Stimulated activated CD8-positive, alpha-beta memory T cell treated with anti-CD3 and anti-CD28 coated beads, Interleukin-2, amount 100 ng/mL, for 1 hour (primary cell): ENCODE measurements at places on chromosomes 3 and 15.
A peak's percentile ranks its signal among the peaks of the same experiment; 100 is the strongest.

DNA sequence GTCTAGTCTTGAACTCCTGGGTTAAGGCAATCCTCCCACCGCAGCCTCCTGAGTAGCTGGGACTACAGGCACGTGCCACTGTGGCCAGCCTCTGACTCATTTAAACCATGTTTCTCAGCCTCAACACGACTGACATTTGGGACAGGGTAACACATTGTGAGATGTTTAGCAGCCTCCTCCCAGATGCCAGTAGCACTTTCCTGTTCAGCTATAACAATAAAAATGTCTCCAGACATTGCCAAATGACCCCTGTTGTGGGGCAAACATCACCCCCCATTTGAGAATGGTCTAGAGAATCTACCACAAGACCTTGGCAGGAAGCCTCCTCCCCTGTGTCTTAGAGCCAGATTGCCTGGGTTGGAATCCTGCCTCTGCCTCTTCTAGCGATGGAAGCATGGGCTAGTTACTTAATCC, 8.4 kb downstream of the TMEM40 start:
- no peak for DNase-seq

DNA sequence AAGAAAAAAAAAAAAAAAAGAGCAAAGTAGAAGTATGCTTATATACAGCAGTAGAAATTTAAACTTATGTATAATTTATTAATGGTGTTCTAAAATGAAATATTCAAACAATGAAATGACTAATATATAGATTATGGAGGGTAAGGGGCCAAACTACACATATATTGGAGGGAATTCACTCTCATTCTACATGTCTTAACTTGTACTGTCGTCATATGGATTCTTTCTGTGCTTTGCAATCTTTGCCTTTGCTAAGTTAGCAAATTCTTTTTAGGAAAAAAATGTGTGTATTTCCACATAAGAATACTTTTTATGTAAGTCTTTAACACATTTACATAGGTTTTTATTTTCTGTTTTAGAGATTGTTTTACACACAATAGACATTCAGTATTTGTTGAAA, 118.9 kb upstream of the MBNL1 start:
- no peak for DNase-seq

- DNase-seq: no peak
These were observed 64.8 kb downstream of the RFTN1 start for GRCh38 chr3:16448639-16449070.

GRCh38 chr3:135272026-135272669, 477.1 kb downstream of the EPHB1 start:
- no peak for DNase-seq

- no peak for DNase-seq
These were observed 1.2 kb upstream of the SECISBP2L start for GRCh38 chr15:49047456-49047855.

DNA sequence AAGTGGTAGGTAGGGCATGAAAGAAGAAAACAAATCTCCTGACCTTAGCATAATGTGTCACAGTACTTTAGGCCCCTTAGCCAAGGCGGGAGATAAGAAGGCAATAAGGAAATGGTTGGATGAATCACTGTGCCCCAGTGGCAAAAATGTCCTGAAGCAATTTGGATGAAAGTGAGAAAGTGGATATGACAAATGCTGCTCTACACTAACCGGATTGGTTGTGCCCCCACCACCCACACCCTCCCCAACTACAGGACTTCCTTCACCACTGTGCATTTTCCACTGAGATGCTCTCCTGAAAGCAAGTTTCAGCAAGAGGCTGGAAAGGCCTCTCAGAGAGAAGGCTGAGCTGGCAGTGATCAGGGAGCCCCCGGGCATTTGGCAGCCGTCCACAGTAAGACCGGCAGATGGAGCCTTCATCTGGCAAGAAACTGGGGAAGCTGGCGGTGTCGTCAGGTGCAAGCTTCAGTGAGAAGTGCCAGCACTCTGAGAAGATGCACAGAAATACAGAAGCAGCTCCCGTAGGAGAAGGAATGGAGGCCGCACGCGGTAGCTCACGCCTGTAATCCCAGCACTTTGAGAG, 63.8 kb downstream of the ATP1B3 start:
- DNase-seq: no peak

- no peak for DNase-seq
These were observed 47.9 kb downstream of the CORO2B start for GRCh38 chr15:68626739-68627138.

DNA sequence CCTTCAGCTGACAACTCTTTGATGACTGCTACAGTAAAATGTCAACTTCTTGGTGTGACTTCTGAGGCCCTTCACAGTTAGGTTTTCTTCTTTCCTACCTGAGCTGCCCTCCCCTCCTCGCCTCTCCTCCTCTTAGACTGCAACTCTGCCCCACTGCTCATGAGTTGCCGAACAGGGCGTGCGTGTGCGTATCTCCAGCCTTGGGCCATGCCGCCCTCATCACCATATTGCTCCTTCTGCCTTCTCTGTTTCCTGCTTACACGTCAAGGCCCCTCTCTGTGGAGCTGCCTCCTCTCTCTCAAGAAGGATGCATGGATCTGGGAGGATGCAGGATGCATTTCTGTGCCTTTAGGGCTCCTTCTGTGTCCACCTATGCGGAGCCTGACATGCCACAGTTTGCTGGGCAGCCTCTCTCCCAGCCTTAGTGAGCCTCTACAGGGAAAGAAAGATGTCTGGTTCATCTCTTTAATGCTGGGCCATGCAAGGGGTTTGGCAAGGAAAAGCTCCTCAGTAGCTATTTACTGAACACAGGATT, 205.9 kb downstream of the RPLP1 start:
- no peak for DNase-seq

DNA sequence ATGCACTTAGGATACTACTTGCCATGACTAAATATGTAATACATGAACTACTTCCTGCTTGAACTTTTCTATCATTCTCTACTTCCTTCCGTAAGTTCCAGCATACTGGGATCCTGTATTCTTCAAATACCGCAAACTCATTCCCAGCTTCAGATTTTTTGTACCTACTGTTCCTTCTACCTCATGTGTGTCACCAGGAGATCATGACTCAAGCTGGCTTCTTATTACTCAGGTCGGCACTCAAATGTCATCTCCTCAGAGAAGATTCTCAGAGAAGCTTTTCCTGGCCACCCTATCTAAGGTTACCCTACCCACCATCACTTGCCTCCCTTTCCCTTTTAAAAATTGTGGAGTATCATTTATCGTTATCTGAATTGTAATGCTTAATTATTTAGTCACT, 66.7 kb downstream of the RFX7 start:
- DNase-seq: no peak

GRCh38 chr3:150165396-150166094, 194.8 kb upstream of the PFN2 start:
- DNase-seq: no peak

DNA sequence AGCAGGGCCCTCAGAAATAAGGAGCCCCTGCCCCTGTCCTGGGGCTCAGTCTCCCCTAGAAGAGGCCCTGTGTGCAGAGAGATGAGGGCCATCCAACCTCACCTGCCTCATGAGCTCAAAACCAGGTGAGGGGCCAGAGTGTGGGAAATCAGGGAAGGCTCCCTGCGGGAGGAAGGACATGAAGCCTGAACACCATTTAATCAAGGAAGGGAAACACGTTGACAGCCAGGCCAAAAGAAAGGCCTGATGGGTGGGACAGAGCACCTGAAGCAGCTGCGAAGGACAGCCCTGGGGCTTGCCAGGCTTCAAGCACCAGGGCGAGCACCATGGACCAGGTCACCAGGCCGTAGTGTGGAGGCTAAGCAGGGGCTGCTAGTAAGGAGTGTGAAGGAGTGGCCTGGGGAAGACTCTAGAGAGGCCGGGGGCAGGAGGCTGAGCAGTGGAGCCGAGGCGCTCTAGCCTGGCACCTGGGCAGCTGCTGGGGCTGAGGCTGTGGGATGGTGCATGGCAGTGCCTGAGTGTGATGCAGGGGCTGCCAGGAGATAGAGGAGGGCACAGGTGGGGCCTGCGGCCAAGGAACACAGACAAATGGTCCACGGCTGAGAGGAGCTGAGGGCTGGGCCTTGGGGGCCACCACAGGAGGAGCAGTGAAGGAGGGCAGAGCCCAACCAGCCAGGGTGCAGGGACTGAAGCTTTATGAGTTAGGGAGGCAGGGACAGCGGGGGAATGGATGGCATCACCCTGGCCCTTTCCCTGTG, 16.1 kb downstream of the ACAA1 start:
- no peak for DNase-seq

GRCh38 chr3:160796813-160797164, 40.8 kb downstream of the PPM1L start:
- no peak for DNase-seq

DNA sequence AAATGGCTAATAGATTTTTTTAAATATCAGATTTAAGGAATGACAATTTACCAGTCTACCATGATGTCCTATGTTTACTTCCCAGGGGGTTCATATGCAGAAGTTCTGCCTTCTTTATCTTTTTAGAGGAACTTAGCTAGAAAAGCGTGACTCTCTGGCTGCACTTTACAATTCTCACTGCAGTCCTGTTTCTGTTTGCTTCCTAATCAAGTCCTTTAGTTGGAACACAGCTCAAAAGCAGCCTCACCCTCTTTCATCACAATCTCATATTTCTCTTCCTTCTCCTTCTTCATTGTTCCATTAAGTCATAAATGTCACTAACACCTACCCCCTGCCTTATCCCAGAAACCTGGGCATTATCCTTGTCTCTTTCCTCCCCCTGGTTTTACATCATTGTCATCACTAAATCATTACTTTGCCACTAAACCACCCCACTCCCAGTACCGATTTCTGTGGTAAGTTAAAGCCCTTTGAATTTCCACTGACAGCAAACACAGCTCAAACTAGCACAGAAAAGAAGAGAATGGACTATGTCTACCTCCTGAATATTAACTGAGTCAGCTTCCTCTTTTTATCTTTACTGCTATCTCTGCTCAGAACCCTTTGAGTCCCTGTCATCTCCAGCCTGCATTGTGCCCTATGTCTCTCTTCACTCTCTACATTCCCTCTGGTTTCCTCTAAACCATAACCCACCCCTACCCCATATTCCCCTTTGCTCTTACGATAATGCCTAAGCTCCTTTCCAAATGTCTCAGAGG, 13.8 kb upstream of the PPP4R2 start:
- DNase-seq: no peak

- DNase-seq: no peak
These were observed 11.0 kb upstream of the ZNF662 start for GRCh38 chr3:42894698-42895579.

DNA sequence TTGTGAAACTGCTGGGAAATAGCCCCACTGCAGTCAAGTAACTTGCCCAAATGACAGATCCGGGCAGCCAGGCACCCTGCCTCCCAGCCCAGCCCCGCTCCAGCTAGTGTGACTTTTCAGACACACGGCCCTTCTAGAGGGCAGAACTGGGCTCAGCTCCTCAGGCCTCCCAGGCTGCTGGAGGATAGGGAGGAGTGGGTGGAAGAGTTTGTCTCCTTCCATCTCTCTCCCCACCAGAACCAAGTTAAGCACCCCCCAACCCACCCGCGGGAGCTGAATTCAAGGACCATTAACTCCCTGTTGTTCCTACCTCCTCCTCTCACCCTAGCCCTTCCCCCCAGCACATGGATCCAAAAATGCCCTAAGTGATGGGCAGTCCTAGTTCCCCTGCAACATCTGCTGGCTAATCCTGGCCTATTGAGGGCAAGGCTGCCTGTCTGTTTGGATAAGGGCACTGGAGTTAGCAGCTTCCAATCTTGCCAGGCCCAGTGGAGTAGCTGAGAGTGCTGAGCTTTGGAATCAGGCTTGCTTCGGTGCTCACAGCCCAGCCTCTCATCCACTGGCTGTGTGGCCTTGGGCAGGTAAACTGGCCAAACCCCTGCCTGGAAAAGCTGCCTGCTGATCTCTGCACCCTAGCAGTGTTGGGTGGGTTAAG, 3.1 kb downstream of the CCDC33 start:
- DNase-seq: no peak

GRCh38 chr15:86538141-86538540, 458.5 kb downstream of the AGBL1 start:
- no peak for DNase-seq

GRCh38 chr15:66834881-66835878, 133.1 kb downstream of the SMAD6 start:
- DNase-seq: no peak

GRCh38 chr15:58167095-58167691, 29.0 kb downstream of the AQP9 start:
- DNase-seq: no peak

GRCh38 chr3:18443665-18444594, 18.8 kb upstream of the SATB1 start:
- no peak for DNase-seq

DNA sequence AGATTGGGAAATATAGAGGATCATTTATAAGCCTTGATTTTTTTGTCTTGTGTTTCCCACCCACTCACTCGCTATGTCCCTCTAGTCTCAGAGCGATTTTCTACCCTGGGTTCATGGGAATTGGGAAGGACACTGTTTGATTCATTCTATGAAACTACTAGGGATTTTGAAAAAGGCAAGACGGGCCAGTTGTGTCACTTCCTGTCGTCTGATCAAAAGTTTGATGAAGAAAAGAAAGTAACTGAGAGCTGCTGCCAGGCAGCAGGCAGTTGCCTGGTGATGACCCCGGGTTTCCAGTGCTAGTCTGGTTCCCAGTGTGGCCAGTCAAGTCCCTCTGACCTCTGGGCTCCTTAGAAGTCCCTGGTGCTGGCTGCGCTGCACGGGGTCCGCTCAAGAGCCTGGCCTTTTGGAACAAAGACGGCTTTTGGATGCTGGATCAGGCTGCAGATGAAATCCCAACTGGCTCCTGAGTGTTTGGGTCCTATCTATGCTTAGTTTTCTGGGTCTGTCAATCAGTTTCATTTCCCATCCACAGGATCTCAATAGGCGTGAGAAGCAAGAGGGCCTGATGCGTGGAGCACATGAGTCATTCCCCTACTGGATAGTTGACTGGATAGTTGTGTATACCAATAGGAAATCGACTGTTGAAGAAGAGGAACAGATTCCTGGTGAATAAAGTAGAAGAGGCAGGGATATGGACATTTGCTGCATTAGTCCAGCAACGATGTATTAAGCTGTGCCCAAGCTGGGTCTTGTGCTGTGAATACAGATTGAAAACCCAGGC, 89.7 kb downstream of the EEFSEC start:
- no peak for DNase-seq

GRCh38 chr3:71942432-71943187, 157.7 kb upstream of the PROK2 start:
- no peak for DNase-seq

- peak; percentile 39 for DNase-seq
These were observed 894 bp upstream of the CCNL1 start for GRCh38 chr3:157160658-157161424.

DNA sequence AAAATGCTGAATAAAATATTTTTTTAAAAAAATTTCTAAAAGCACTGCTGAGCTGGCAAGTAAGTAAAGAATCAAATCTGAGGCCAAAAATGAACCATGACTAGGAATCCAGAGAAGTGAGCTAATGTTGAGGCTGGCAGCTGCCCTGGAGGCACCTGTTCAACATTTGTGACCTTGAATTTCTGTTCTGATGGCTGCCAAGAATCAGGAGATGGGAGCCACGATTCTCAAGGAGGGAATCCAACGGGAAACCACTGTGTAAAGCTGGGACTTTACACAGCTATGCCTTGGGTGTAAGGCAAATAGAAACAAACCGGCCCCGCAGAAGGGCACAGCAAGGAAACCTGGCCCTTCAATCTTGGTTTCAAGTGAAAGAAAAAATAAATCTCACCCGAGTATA, 22.7 kb downstream of the HEG1 start:
- DNase-seq: no peak
